ENCODE measurements at places on chromosomes 7 and 10.
A peak's percentile ranks its signal among the peaks of the same experiment; 100 is the strongest.

- no peak for DNase-seq
Observed at GRCh38 chr7:31175672-31176071, 123.6 kb downstream of the ADCYAP1R1 start.

- DNase-seq, result no peak
Observed at GRCh38 chr10:26367771-26368170, 70.4 kb upstream of the APBB1IP start.

GRCh38 chr10:78508955-78509748 is 475.5 kb downstream of the RPS24 start:
- DNase-seq, result no peak

- no peak for DNase-seq
Observed at GRCh38 chr10:77889277-77889903, 37.2 kb downstream of the DLG5 start.

- DNase-seq, result no peak
Observed at GRCh38 chr10:30853066-30853465, 178.6 kb downstream of the ZNF438 start.

- no peak for DNase-seq
Observed at GRCh38 chr10:71748671-71749191, 24.6 kb downstream of the VSIR start.

- DNase-seq, result no peak
Observed at GRCh38 chr10:93363891-93364648, 118.1 kb downstream of the MYOF start.

DNA sequence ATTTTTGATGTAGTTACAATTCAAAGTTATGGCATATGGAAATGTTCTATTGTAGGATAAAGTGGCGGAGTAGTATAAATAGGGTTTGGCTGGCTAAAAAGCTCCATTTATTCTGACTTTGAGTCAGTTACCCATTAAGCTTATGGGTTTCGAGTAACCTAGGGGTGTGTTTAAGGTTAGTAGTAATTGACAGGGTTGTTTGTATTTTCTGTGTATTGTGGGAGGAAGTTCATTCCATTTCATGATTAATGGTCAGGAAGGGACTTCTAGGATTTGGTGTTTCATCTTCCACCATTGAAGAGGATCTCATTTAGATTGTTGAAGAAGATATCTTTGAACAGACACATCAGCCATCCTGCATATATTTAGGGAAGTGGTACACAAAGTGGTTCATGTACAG is 75.0 kb downstream of the BICC1 start:
- DNase-seq, result no peak

DNA sequence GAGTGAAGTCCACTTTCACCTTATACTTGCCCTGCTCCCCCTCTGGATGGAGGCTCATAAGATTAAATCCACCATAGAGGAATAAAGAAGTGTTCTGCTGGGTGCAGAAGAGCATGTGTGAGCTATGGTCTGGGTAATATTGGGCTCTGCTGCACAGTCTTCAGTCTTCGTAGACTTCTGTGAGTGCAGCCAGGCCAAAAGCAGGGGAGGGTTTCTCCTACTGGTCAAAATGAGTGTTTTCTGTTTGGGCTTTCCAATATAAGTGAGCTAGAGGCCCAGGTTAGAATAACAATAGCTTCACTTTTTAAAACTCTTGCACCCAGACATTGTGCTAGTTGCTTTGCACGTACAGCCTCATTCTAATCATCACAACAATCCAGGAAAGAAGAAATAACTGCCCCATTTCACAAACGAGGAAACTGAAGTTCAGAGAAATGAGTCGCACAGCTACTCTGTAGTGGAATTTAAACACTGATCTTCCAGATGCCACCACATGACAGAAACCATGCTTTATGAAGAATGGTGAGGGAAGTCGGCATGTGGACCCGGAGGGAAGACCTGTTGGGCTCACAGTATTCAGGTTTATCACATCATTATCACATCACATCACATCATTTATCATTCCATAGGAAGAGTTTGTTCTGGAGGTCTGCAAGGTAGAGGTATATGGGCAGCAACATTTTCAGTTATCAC is 23.8 kb upstream of the MSMB start:
- no peak for DNase-seq

- peak; percentile 86 for DNase-seq
Observed at GRCh38 chr10:14648005-14648765, 126.5 kb downstream of the FAM107B start.
